ENCODE measurements at places on chromosomes 2 and 18.

GRCh38 chr2:170156592-170156991 is 21.4 kb upstream of the MYO3B start:
- DNase-seq, result no peak

- DNase-seq, result no peak
Observed at GRCh38 chr2:128301501-128301966, 17.1 kb downstream of the HS6ST1 start.

- no peak for DNase-seq
Observed at GRCh38 chr2:191049728-191050639, 36.0 kb upstream of the STAT1 start.

GRCh38 chr2:237156857-237157779 is 71.4 kb downstream of the COPS8 start:
- DNase-seq, result no peak

DNA sequence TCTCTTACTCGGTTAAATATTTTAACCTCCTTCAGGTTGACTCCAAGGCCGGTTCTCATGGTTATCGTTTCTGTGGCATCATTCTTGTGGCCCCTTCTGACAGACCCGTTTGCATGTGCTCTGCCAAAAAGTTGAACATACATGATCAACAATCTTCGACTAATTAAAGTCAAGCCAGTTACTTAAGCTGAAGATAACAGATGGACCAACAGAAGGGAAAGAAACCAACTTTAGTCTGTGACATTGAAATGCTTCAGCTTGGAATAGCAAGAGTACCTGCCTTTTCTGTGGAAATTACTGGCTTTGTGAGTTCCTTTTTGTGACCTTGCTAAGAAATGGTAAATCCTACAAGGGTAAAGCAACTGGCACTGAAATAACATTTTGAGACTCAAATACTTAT is 1429.1 kb downstream of the LRP1B start:
- no peak for DNase-seq

GRCh38 chr2:44277541-44277940 is 2.3 kb downstream of the SLC3A1 start:
- DNase-seq, result no peak

DNA sequence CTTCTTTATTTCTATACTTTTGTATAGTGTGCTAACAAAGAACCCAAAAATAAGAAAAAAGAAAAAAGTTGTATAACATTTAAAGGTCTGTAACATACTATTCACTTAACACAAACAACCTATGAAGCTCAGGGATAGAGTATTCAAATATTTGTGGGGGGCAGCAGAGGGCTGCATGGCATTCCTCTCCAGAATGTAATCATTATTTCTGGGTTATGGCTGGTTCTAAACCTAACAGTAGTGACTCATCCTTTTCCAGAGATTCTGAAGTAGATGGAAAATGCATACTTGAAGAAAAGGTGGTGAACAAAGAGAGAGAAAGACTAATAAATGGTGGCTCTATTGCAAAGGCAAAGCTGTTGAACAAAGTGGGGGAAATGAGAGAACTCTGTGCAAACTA is 249.4 kb downstream of the NRXN1 start:
- no peak for DNase-seq
